ENCODE measurements at places on chromosomes 6 and 20.

DNA sequence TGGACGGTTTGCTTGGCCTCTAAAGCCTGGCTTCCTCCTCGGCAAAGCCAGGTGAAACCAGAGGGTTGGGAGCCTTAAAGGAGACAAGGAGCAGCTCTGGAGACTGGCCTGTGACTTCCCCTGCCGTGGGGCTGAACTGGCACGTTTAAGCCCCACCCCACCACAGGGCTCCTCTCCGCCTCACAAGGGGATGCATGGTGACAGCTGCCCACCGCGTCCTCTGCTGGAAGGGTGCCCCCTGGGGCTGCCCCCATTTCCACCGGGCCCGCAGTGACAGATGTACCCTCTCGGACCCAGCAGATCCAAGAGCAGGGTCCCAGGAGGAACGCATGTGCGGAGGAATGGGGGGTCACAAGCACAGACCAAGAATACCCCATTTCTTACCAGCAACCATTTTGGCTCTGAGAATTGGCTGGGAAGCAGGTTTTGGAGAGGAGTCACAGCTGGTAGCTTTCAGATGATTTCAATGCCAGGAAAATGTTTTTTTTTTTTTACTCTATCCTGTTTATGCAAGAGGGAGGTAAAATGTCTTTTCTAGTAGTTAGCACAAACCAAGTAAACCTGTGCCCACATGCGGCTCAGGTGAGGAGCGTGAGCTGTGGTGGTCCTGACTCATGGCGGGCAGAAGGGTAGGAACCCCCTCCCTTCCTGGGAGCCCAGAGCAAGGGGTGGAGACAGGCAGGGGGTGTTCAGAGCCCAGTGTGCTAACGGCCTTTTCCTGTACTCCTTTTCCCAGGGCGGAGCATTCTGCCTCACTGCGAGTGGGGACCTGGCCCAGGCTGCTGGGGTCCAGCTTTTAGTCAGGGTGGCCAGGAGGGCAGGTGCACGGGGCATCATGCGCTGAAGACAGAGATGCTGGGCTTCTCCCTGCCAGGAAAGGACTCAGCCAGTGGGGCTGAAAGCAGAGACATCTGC lies 33.0 kb downstream of the FRMD1 start:
- no peak for DNase-seq

DNA sequence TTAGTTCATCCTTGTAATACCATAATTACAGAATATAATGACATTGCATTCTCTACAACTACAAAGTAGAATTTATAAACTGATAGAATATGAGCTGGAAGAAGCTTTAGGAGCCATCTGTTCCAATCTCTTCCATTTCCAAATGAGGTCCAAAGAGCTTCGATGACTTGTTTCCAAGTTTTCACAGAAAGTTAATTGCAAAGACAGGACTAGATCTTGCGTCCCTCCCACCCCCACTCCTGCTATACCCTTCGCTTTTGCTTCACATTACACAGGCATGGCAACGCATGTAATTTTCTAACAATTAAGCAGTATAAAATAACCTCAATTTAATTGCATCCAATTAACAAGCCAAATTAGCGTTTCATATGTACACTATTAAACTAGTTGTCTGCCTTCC lies 7.0 kb downstream of the HIVEP2 start:
- DNase-seq: no peak

DNA sequence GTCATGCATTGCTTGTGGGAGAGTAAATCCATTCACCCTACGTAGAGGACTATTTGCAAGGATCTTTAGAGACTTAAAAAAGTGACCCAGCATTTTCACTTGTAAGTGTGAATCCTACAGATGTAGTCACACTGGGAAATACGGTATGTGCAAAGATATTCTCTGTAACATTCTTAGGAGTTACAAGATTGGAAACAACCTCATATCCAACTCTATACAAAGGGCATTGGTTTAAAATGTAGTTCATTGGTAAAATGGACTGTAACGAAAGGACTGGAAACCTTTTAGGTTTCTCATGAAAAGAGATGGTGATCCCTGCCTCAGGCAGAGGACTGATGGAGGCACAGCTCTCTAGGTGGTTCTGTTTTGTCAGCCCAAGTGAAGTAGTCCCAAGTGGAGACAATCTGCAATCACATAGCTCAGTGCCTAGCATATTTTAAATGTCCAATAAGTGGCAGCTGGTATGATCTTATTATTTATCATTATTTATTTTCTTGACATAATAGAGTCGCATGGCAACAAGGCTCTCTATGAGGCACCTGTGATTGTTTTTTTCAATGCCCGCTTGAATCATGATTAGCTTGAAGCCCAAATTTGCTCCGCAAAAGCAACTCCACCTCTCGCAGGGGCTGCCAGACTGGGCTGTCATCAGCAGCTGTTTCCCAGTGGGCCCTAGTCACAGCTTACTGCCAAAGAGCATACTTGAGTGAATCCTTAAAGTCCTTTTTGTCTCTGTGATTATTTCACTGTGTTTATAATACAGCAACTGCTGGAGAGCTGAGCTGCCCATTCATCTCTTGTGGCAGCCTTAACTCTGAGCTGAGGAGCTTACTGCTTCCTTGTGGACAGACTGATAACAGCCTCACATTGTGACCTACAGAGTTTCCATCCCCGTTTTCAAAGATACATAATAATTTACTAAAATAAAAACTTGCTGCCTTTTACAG lies 19.8 kb upstream of the ENPP1 start:
- peak; percentile 71 for DNase-seq

- no peak for DNase-seq
Measured at GRCh38 chr6:27470023-27470422, 2.9 kb downstream of the ZNF184 start.

- DNase-seq: no peak
Measured at GRCh38 chr20:17895641-17896171, 72.9 kb downstream of the SNX5 start.

- DNase-seq: no peak
Measured at GRCh38 chr6:5378331-5378730, 117.0 kb downstream of the FARS2 start.

- no peak for DNase-seq
Measured at GRCh38 chr6:100751590-100751989, 129.5 kb downstream of the ASCC3 start.

DNA sequence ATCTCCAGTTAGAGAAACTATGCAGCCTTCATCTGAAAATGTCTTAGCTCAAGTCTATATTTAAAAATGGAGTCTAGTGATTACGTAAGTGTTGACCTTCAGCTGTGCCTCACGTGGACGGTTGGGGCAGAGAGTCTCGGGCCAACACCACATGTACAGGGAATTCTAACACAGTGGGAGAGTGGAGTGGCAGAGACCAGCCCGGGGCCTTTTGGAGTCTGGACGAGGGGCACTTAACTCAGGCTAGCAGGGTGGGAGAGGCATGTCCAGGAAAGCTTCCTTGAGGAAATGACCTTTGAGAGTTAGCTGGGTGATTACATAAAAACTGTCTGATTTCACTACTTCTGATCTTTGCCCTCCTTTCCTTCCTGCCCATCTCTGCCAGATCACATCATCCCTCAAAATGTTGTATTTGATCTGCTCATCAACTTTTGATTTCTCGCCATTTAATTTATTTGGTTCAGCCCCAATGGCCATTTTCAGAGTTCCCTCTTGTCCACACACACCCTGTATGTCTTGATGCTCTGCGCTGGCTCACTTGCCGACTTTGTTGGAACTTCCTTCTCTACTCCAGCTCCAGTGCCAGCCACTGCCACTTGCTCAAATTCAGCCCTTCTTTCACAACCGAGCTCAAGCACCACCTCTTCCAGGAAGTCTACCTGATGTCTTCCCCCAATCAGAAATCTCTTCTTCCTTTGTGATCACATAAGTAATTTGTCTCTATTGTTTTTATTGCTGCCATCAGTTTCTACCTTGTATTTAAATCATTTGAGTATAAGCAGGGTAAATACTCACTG lies 2.6 kb downstream of the ARMC2 start:
- DNase-seq: no peak

DNA sequence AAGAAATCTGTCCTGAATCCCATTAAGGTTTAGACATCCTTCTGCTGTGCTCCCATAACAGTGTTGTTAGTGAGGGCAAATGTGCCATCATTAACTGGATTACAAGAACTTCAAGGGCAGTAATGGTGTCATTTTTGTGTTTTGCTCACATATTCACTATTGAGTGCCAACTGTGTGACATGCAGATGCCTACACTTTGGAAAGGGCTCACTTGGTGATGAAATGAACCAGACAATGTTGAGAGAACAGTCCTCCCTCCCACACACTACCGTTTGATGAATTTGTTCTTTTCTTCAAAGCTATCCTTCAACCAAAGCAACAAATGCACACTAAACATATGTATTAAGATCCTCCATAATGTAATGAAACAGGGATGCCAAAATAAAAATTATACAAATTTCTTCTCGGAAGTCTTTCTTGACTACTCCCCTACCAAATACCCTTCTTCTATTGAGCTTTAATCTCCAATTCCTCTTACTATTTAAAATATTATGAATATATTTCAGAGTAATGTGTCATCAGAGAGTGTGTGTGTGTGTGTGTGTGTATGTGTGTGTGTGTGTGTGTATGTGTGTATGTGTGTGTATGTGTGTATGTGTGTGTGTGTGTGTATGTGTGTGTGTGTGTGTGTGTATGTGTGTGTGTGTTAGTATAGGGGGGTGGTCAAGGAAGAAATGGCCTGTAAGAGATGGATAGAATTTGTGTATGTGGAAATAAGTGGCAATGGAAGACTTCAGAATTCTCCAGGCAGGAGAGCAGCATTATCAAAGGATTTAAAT lies 92.3 kb upstream of the ENPP5 start:
- no peak for DNase-seq

GRCh38 chr6:16885411-16886160 lies 124.3 kb upstream of the ATXN1 start:
- DNase-seq: no peak

- no peak for DNase-seq
Measured at GRCh38 chr6:20839630-20840029, 305.4 kb downstream of the CDKAL1 start.

All from NCI-H1436 (cell line).